Effector memory CD8-positive, alpha-beta T cell (primary cell): ENCODE measurements at places on chromosomes 2 and 18.

- DNase-seq: no peak
Measured at GRCh38 chr2:10601866-10602566, 87.8 kb downstream of the NOL10 start.

DNA sequence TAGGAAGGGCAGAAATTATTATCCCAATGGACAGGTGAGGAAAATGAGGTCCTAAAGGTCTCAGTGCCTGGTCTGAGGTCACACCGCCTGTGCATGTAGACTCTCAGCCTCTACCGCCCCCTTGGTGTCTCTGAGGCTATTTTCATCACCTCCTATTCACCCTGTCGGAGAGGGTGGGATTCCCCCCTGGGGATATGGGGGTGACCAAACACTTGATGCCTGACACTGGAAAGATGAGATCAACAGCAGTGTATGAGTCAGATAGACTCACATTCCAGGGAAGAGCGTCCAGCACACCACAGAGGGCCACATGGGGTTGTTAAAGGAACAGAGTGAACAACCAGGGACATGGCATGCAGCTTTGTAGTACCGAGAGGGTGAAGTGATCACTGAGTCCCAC is 199.7 kb downstream of the SMAD2 start:
- no peak for DNase-seq

- DNase-seq: no peak
Measured at GRCh38 chr2:241739651-241740050, 5.2 kb downstream of the D2HGDH start.

DNA sequence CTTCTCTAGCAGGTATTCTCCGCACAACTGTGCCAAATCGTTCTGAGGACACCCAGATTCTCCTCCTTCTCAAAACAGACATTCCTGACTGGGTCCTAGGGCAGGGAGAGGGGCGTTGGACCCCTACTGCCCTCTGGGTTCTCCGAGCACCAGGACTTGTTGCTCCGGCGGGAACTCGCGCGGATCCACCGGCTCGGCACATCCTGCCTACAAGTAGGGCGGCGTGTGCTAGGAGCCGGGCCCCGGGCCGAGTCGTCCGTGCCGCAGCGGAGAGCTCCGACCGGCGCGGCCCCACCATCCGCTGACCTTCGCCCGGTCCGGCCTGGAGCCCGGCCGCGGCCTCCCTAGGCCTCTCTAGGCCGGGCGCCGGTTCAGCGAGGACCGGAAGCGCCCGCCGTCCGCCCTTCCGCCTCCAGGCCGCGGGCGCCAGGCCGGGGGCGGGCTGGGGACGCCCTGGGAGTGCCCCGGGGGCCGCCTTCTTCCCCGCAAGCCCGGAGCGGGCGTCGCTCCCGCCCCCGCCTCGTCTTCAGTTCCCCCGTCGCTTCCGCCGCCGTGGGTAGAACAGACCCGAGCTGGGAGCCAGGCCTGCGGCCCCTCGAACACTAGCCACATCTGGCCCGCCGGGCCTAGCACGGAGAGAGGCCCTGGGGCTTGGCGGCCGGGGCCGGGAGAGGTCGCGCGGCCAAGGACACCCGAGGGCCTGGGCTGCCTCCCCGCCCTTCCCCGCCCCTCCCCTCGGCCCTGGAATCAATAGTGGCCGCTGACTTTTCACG is 7.6 kb upstream of the ONECUT2 start:
- no peak for DNase-seq

GRCh38 chr2:138276339-138276738 is 225.2 kb upstream of the SPOPL start:
- no peak for DNase-seq

GRCh38 chr2:189584686-189585085 is 4.1 kb upstream of the SLC40A1 start:
- no peak for DNase-seq

DNA sequence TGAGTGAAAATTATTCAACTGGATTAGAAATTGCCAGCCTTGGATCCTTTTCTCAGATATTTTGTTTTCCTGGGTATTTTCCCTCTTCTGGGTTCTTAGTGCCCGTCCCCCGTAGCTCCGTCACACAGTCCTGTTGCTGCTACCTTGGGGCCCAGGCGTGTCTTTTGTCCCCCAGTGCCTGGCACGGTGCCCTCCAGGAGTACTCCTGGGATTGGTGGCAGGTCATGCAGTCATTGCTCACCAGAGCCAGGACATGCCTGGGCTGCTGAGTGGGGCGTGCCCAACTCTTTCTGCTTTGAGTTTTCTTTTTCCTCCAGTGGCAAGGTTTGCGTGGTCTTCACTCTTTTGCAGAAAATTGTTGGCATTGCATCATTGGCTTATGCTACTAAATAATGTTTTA is 275.2 kb downstream of the AGAP1 start:
- DNase-seq: no peak

DNA sequence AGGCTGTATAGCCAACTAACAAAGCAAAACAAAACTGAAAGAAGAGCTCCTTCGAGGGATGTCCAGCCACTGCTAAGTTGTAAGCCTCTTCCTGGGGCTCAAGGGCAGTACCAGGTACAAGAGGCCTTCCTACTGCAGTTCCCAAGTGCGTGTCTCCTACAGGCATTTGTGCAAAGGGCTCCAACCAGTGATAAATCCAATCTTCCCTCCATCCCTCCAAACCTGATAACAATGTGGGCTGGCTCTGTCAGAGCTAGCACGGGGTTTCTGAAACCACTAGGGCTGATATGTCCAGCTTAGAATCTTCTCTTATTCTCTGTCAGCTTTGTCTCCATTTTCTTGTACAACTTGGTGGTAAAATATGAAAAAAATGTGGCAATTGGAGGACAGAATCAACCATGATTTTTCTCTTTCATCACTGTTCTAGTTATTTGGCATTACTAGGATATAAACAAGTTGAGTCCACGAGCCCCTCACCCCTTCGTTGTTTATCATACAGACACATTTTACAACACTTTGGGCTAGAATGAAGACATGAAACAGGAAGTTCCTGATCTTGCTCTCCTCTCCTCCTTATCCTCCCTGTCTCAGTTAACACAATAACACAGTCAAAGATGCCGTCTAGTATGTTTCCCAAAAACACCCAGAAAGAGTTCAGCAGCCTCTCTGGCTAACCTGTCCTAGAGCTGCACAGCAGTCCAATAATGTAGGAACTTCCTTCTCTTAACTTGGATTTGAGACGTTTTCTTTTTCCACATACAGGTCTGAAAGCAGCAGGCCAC is 35.4 kb upstream of the WIPF1 start:
- DNase-seq: no peak

GRCh38 chr2:152638056-152638455 is 79.2 kb downstream of the PRPF40A start:
- no peak for DNase-seq

DNA sequence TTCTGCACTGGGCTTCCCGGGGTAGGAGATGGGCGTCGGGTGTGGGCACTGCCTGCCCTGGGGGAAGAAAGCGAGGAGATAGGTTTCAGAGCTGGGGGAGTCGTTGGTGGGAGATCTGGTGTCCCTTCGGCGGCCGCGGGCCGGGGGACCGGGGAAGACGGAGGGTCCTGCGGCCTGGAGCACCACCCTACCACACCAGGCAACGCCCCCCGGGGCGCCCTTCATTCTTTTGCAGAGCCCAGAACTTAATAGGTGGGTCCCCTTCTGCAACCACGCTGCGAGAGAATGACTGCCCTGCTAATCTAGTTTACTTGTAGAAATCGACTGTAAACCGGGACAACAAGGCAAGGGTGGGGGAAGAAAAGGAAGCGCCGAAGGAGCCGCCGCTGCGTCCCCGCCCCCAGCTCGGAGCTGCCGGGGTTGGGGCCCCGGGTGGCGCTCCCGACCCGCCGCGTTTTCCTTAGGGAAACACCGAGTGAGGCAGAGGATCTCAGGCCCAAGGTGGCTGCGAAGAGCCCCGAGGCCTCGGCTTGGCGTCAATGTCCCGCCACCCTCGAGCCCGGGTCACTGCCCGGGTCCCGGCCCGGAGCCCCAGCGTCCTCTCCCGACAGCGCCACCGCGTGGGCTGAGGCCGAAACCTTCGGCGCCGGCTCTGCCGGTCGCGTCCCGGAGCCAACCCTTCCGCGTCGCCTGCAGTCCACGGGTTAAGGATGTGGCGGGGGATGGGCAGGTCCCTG is 5.4 kb upstream of the SATB2 start:
- DNase-seq: peak; percentile 19

DNA sequence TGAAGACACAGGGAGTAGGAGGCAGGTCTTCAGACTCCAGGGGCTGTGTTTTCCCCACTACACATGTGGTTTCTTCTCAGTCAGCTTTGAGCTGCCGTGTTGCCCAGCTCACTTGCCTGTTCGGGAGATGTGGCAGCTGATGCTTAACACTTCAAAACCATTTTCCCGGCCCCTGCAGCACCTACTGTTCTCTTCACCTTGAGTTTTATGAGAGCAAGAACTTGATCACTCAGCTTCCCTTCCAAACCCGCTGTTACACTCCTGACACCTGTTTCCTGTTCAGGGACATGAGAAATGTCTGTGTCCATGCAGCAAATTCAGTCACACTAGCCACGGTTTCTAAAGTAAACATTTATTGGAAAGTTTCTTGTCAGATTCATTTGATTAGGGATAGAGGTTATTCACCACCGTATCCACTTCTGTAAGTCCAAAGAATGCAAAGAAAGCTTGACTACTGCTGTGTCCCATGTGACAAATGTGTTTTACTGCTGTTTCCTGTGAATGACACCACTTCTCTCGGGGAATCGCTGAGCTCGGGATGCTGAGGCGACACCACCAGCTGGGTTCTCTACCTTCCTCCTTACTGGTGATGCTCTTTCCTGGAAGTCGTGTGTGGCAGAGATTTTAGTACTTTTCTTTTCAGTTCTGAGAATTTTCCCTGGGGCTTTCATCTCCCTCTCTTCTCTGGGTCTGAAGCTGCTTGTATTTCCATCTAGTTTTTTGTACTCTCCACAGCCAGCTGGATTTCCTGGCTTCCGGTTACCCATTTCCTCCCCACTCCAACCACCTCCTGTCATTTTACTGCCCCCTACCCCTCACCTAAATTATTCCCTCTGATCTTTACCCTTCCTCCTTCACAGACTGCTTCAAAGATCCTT is 91.7 kb downstream of the KLF7 start:
- no peak for DNase-seq

- DNase-seq: no peak
Measured at GRCh38 chr2:12688091-12688490, 28.6 kb upstream of the TRIB2 start.

- DNase-seq: no peak
Measured at GRCh38 chr2:54341656-54342055, 85.6 kb upstream of the TSPYL6 start.

GRCh38 chr2:143192716-143193115 is 63.5 kb downstream of the ARHGAP15 start:
- DNase-seq: no peak

- no peak for DNase-seq
Measured at GRCh38 chr2:239731422-239731821, 293.7 kb downstream of the NDUFA10 start.
